T-helper 2 cell treated with Interferon-gamma antibody and Interleukin-4, amounts not matched to agents 5 μg/mL and 100 μg/mL, for 36 hours (primary cell): ENCODE measurements at places on chromosomes 3 and 15.

DNA sequence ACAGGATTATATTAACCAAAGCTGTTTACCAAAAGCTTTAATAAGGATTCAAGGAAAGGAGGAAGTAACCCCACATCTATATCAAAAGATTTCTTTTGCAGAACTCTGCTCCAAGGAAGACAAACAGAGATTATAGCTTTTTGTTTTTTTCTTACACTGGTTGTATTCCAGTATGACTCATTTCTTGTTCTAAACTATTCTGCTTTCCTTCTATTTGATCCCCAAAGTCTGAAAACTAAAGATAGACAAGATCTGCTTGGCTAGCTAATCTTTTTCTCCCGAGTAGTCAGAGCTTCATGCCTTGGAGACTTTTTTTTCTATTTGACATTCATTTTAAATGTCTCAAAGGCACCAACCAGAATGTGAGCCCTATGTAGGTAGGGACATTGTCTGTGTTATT, 36.8 kb upstream of the FRMD5 start:
- no peak for DNase-seq

DNA sequence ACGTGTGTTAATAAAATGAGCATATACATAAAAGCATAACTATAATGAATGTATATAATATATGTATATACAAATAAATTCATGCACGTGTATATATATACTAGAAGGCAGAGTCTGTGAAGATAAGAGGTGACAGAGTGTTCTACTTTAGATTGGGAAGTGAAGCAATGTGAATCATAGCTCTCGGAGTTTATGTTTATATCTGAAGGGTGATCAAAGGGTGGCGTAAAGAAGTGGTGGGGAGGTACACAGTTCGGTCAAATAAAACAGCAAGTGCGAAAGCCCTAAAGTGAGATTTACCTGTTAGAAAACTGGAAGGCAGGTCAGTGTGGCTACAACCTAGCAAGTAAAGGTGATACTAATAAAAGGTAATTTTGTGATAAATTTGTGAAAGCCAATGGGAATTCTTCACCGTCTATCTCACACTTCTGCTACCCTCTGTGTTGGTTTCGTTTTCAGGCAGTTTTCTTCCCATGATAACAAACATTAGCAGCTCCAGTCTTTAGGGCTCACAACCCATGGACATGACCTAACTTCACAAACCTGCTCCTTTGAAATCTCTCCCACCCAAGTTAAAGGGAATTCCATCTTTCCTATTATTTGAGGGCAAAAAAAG, 46.7 kb upstream of the BCHE start:
- DNase-seq: no peak

DNA sequence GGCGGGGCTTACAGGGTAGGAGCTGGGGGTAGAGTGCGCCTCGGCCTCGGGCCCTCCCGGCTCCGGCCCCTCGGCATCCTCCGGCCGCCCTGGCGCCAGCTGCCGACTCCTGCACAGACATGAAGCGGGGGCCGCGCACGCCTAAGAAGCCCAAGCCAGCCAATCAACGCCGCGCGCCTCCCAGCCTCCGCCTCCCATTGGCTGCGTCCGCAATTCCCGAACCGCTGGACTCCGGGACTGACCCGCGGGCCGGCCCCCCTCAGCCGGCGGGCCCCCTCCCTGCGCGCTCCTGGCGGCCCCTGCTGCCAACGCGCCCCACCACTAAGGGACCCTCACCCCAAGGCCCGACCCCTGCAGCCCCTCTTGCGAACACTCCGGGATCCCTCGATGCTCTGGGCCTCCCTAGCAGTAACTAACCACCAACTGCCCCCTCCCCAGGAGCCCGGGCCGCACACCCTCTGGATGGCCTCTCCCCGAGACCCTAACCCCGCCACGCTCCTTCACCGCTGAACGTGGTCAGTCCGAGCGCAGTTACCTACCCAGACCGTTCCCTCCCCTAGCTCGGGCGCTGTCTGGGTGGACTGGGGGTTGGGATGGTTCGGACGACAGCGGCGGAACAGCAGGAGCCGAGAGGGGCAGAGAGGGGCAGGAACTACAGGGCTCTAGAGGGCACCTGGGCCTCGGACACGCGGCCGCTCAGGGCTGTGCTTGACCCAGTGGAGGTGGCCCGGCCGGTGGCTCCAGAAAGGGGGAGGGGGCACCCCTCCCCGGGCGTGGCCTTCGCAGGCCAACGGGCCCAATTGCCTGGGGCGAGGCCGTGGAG, 5.0 kb downstream of the GATA2 start:
- DNase-seq: no peak

- DNase-seq: no peak
Measured at GRCh38 chr3:17553080-17553479, 189.4 kb downstream of the TBC1D5 start.
